Stomach (tissue), 19 donors: ENCODE measurements at places on chromosomes 12 and 14. TPM values are rescaled to one million over a fixed set of nuclear protein-coding genes. Genes with fewer than 3 reads are reported as not detected.

Gene GPR137C
- total RNA-seq, result 3.9 TPM

Gene GYS2
- not detected for total RNA-seq

GRCh38 chr12:68487721-68488309 is 122.9 kb upstream of the RAP1B start:
- H3K27ac ChIP-seq, result no peak overlapping the region
- H3K4me1 ChIP-seq, result no peaks in the 10 kb centered on the region
- no peak for DNase-seq

DNA sequence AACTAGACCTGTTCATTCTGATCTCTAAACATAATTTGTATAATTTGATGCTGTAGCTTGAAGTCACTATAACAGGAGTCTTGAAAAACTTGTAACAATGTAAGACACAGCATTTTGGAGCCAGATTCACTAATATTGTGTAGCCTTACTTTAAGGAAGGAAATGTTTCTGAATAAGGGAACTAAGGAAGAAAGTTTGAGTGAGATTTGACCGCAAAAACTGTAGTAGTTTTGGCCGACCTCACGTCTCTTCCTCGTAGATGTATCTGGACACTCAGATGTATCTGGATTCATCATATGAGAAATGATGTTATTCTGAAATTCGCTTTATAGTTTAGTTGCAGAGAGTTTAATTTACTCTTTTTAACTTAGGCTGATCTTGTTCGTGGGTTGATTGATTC is 13.9 kb upstream of the DNAH10 start:
- no peaks in the 10 kb centered on the region for H3K27me3 ChIP-seq
- no peaks in the 10 kb centered on the region for H3K4me1 ChIP-seq
- no peak overlapping the region for H3K27ac ChIP-seq
- DNase-seq, result no peak
- H3K36me3 ChIP-seq, result peaks cover 100% of the 10 kb centered on the region

Gene NFE2
- 0.37 TPM for total RNA-seq

Gene STXBP6
- 25.5 TPM for total RNA-seq

GRCh38 chr12:67025543-67026114 is 243.5 kb upstream of the CAND1 start:
- no peaks in the 10 kb centered on the region for H3K4me1 ChIP-seq
- DNase-seq, result peak; percentile 35
- no peaks in the 10 kb centered on the region for H3K36me3 ChIP-seq
- no peak overlapping the region for H3K4me3 ChIP-seq

DNA sequence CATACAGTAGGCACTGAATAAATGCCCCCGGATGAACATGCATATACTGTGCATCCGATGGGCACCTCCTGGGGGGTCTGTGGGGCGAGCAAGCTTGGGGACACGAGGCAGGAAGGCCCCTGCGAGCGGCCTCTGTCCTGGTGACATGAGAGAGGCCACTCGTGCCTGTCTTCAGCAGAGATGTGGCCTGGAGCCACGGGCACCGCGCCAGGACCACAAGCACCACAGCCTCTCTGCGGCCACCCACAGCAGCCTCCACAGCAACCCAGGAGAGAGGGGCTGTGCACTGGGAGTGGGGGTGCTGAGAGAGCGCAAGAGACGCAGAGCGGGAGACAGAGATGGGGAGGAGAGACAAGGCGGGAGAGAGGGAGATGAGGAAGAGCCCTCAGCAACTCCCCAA is 118.5 kb downstream of the RFLNA start:
- DNase-seq, result no peak
- H3K27ac ChIP-seq, result peak overlapping the region; percentile 35
- no peak overlapping the region for H3K4me3 ChIP-seq
- H3K4me1 ChIP-seq, result peaks cover 30% of the 10 kb centered on the region

Gene NFYB
- total RNA-seq, result 19.1 TPM

Gene TCL1A
- total RNA-seq, result not detected

Gene KCNA5
- total RNA-seq, result 3.1 TPM

GRCh38 chr14:22915886-22916521 is 2.9 kb downstream of the RBM23 start:
- H3K4me1 ChIP-seq, result peaks cover 43% of the 10 kb centered on the region
- DNase-seq, result no peak
- H3K27me3 ChIP-seq, result no peaks in the 10 kb centered on the region
- H3K4me3 ChIP-seq, result no peak overlapping the region

Gene KITLG
- 62.4 TPM for total RNA-seq

GRCh38 chr12:48199774-48200221 is 3.3 kb downstream of the OR10AD1 start:
- H3K4me1 ChIP-seq, result peaks cover 25% of the 10 kb centered on the region
- H3K4me3 ChIP-seq, result no peak overlapping the region
- H3K36me3 ChIP-seq, result peaks cover 2% of the 10 kb centered on the region
- no peak for DNase-seq
- no peaks in the 10 kb centered on the region for H3K27me3 ChIP-seq

DNA sequence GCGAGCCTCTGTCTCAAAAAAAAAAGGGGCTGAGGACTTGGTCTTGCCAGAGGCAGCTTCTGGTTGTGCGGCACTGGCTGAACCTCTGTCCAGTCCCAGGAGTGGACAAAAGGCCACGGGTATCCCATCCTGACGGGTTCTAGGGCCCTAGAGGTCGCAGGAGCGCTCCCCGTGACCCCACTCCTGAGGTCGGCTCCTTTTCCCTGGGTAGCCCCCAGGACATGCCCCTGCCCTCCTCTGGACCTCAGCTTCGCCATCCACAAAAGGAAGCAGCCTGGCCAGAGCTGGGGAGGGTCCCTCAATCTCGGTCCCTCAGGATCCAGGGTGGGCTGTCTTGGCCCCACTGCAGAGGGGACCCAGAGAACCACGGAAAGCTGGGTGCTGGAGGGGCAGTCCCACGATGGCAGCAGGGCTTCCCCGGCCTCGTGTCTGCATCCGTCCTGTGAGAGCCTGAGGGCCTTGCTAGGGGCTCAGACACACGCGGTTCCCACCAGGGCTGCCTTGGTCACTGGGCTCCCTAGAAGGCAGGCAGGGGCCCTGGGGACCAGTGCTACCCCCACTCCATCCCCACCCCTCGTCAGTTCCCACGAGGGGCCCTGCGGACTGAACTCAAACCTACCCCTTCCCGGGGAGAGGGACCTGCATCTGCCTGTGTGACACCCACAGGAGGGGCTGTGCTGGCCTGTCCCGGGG is 31.1 kb downstream of the ASCL4 start:
- DNase-seq, result no peak
- H3K36me3 ChIP-seq, result no peaks in the 10 kb centered on the region
- no peak overlapping the region for H3K27ac ChIP-seq
- no peak overlapping the region for H3K4me3 ChIP-seq
- H3K4me1 ChIP-seq, result no peaks in the 10 kb centered on the region

Gene BLOC1S1
- total RNA-seq, result 392 TPM

DNA sequence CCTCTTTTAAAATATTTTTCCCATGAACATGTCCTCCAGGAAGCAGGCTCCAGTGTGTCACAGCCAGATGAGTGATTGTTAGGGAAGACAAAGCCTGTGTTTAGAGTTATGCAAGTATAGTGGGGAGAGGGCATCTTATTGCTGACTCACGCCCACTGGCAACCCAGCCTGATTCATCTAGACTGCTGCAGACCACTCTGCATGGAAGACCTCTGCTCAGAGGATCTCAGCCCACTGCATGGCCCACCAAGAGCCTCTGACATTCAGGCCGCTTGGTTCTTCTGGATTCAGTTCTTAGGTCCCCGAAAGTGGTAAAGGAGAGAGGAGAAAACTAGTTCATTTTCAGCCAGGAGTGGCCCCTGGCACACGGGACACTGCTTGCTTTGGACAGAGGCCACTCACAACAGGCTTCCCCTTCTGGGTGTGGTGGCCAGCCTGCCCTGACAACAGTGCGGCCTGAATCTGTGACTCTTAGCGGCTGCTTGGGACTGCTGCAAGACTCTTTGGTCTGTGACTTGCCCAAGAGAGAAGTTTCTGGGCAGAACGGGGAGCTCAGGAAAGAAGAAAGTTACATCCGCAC is 266.3 kb downstream of the ZFP36L1 start:
- H3K36me3 ChIP-seq, result no peaks in the 10 kb centered on the region
- no peaks in the 10 kb centered on the region for H3K27me3 ChIP-seq
- peaks cover 61% of the 10 kb centered on the region for H3K4me1 ChIP-seq
- no peak for DNase-seq
- H3K4me3 ChIP-seq, result no peak overlapping the region

Gene LRRC74A
- not detected for total RNA-seq
